ENCODE measurements at places on chromosomes 4 and X. TPM values are rescaled to one million over a fixed set of nuclear protein-coding genes. Genes with fewer than 3 reads are reported as not detected.

DNA sequence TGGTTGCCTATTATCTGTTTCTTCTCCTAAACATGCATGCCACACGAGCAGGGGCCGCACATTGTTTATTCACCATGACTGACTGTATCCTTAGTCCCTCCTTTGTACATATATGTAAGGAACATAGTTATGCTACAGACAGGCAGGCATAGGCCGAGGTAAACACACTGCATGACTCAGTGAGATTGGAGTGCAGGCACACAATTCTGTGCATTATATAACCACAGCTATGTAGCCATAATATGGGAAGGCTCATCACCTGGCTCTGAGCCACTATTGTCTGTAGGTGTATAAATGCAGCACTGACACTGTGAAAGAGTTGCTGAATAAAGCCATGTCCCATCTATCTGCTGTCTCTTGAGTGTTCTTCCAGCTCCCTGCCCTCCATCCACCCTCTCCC lies 431.6 kb downstream of the IDS start:
- no peak for DNase-seq

- DNase-seq: no peak
These were observed 4.5 kb downstream of the BMX start for GRCh38 chrX:15505101-15505500.

DNA sequence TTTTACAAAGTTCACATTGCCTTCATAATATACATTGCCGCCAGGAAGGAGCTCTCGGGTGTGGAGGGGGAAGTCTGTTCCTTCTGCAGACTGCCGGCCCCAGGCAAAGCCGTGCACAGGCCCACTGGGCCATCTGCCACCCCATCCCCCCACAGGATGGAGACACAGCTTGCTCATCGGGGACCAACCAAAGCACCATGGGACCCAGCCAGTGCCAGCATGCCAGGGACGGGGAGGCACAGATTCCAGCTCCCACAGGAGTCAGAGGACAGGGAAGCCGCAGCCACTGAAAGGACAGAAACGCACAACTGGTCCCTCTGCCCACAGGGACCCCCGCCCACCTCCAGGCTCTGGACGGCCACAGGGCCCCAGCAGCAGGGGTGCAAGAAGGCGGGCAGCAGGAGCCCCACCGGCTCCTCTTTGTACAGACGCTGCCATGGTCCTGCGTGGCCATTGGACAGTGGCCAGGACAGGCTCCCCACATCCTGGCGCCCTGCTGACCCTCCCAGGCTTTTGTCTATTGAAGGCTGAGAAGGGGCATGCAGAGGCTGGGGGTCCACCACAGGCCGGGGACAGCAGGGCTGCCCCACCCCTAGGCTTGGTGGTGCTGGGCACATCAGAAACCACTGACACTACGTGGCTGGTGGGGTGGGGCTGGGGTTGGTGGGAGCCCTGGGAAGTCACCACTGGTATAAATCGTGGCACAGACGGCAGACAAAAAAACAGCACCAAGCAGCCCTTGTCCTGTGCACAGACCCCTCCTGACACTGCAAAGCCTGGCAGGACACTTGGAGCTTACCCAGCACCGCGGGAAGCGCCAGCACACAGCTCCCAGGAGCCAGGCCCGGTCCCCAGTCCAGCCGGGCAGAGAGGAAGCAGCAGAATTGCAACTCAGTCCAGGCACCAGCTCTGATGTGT lies 89.0 kb downstream of the FAM53A start:
- DNase-seq: no peak

DNA sequence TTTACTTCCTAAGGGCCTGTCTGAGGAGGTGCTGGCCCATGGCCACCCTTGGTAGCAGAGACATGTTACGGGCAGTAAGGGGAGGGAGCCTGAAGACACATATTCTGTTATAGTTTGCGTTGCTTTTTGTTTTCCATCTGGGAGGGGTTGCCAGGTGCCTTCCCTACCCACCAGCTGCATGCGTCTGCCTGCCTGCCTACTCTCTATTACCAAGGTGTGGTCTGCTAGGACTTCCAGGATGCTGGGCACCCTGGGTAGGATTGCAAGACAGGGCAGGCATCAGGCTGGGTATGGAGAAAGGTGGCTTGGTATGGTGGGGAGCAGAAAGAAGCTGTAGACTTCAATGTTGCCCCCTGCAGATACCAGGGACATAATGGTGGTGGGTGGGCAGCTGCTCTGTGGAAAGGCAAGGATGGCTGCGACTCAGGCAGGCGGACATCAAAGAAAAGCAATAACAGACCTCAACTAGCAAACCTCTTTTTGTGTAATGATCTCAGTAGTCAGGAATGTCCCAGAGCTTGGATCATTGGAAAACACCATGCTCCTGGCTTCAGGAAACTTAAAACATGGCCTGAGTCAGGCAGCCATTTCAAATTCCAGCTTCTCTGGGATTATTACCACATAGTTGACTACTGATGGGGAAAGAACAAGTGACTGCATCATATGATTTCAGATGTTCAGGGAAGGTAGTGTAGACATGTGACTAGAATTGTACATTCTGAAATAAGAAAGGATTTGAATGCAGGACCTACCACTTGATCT lies 67.8 kb downstream of the HOPX start:
- DNase-seq: no peak

DNA sequence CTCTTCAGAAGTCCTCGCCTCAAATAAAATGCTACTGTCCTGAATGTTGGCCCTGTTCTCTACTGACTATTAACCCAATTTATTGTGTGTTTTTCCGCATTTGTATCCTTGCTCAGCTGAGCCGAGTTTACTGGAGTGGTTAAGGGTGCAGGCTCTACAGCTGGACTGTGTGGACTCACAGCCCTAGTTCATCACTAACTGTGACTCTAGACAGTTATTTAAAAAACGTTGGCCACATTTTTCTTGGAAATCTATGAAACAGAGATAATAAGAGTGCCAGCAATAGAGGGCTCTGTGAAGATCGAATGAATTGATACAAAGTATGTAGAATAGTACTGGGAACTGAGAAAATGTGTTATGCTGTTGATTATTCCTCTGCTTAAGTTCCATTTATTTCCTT lies 2.9 kb upstream of the GUF1 start:
- no peak for DNase-seq

- DNase-seq: no peak
These were observed 310.3 kb downstream of the LDB2 start for GRCh38 chr4:16588149-16588548.

Gene CPZ
- 14.6 TPM for polyA plus RNA-seq

Gene PPBP
- polyA plus RNA-seq: 25.4 TPM
